ENCODE measurements at places on chromosomes 16 and 17. TPM values are rescaled to one million over a fixed set of nuclear protein-coding genes. Genes with fewer than 3 reads are reported as not detected.
A peak's percentile ranks its signal among the peaks of the same experiment; 100 is the strongest.

DNA sequence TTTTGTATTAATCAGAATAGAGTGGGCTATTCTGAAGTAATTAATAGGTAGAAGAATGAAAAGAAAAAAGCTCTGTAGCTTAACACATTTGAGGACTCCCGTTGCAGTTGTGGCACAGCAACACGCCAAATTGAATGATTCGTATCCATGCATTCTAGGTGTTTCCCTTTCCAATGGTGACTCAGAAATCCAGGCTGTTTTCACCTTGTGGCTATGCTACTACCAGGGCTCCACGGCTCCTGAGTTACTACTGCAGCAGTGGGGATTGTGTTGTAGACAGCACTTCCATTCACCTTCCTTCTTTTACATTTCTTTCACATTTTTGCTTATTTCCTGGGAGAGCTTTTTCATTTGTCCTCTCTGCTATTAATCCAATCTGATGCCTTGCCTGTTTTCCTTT lies 1616.4 kb downstream of the CDH8 start:
- DNase-seq: no peak
- H3K27ac ChIP-seq: no peak overlapping the region
- no peak overlapping the region for H3K4me3 ChIP-seq
- H3K36me3 ChIP-seq: no peaks in the 10 kb centered on the region
- H3K27me3 ChIP-seq: no peaks in the 10 kb centered on the region

DNA sequence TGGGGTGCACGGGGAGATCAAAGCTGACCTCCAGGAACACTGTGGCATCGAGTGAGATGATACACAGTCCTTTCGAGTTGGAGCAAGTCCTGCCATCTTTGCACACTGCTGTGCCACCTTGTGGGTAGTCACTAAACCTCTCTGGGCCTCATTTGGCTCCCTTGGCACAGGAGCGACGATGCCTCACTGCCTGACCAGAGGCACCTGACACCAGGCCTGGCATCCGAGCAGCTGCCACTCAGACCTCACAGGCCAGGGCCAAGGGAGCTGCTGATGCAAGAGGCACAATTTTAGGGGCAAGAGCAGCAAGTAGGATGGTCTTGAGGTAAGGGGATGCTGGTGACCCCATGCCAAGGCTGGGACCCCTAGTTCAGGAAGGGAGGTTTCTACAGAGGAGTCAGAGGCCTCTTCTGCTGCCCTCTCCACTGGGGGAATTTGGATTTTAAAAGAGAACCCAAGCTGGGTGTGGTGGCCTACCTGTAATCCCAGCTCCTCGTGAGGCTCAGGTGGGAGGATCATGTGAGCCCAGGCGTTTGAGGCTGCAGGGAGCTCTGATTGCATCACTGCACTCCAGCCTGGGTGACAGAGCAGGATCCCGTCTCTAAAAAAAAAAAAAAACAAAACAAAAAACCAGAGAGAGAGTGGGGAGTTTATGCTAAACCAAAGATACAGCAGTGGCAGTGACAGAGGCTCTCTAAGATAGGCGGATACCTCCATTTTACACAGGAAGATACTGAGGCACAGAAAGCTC lies 6.7 kb upstream of the ADGRG1 start:
- no peak for DNase-seq
- H3K27ac ChIP-seq: no peak overlapping the region
- H3K4me1 ChIP-seq: peaks cover 83% of the 10 kb centered on the region
- no peak overlapping the region for H3K4me3 ChIP-seq

- H3K4me1 ChIP-seq: peaks cover 76% of the 10 kb centered on the region
- H3K27ac ChIP-seq: peak overlapping the region; percentile 9
- H3K36me3 ChIP-seq: no peaks in the 10 kb centered on the region
These were observed 22.8 kb downstream of the SLC43A2 start for GRCh38 chr17:1605681-1606351.

DNA sequence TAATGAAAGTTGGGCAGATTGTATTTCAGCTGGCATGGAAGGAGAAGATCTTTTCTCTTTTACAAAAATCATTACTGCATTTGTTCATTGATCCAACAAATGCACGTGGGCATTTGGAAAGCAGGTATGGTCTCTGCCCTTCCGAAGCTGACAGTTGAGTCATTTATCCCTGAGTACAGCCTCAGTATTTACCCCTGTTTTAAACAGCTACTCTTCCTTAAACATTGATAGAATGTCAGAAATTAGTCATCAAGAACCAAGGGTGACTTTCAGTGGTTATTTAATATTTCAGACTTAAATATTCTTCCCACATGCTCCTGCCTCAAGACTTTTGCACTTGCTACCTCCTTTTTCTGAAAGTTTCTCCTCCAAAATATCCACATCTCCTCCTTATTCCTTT lies 226.7 kb upstream of the HSBP1 start:
- no peaks in the 10 kb centered on the region for H3K4me1 ChIP-seq
- no peak overlapping the region for H3K4me3 ChIP-seq
- H3K27me3 ChIP-seq: no peaks in the 10 kb centered on the region
- H3K27ac ChIP-seq: no peak overlapping the region
- no peaks in the 10 kb centered on the region for H3K36me3 ChIP-seq

GRCh38 chr16:49201118-49201517 lies 80.5 kb downstream of the CBLN1 start:
- no peak overlapping the region for H3K27ac ChIP-seq
- no peaks in the 10 kb centered on the region for H3K27me3 ChIP-seq
- H3K36me3 ChIP-seq: no peaks in the 10 kb centered on the region
- no peak for DNase-seq
- no peak overlapping the region for H3K4me3 ChIP-seq

GRCh38 chr16:29852654-29853053 lies 10.4 kb downstream of the CDIPT start:
- H3K27me3 ChIP-seq: no peaks in the 10 kb centered on the region
- no peak overlapping the region for H3K4me3 ChIP-seq
- no peaks in the 10 kb centered on the region for H3K36me3 ChIP-seq
- no peak for DNase-seq

GRCh38 chr17:72604518-72604917 lies 483.7 kb downstream of the SOX9 start:
- H3K4me1 ChIP-seq: peaks cover 54% of the 10 kb centered on the region
- peak overlapping the region; percentile 37 for H3K4me3 ChIP-seq
- no peaks in the 10 kb centered on the region for H3K27me3 ChIP-seq
- peak; percentile 82 for DNase-seq
- H3K36me3 ChIP-seq: no peaks in the 10 kb centered on the region
- H3K27ac ChIP-seq: no peak overlapping the region

DNA sequence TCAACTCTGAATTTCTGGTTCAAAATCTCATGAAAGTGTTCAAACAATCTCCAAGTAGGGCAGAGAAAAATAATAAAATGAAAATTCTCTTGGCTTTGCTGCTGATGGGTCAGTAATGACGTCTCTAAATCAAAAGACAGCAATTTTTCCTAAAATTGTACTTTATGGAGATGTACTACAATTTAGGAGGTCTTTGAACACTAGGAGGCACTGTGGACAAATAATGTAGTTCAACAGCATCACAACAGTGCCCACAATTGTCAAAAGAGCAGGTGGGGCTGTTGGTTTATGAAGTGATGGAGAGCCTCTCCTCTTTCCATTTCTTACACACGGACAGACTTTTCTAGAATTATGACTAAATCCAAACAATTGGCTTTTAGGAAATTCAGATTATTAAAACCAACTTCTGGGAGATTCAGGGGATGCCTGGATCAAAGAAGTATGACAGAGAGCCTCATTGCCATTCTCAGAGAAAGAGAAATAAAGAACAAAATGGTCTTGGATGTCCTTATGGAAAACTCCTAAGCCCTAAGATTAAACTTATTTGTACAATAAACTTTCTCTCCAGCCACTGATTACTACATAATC lies 23.8 kb downstream of the EZH1 start:
- no peak overlapping the region for H3K4me3 ChIP-seq
- peak; percentile 83 for DNase-seq
- H3K4me1 ChIP-seq: no peaks in the 10 kb centered on the region
- no peak overlapping the region for H3K27ac ChIP-seq
- peaks cover 52% of the 10 kb centered on the region for H3K36me3 ChIP-seq

DNA sequence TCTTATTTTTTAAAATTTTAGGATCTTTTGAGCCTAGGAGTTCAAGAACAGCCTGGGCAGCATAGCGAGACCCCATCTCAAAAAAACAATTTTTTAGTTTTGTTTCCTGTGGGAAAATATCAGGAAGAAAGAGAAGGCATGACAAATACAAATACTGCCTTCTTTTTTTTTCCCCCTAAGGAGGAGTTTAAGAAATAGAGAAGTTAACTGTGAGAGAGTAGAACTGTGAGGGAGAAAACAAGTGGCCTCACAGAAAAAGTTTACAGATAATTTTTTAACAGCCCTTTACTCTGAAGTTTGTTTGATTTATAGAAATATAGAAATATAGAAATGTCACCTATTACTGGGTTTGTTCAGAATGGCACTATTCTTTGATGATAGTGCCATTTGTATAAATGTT lies 21.1 kb downstream of the TTYH2 start:
- no peaks in the 10 kb centered on the region for H3K36me3 ChIP-seq
- peaks cover 3% of the 10 kb centered on the region for H3K27me3 ChIP-seq
- no peak for DNase-seq

GRCh38 chr16:88880226-88881006 lies 14.0 kb upstream of the PABPN1L start:
- H3K4me3 ChIP-seq: no peak overlapping the region
- no peaks in the 10 kb centered on the region for H3K36me3 ChIP-seq
- H3K4me1 ChIP-seq: peaks cover 24% of the 10 kb centered on the region
- peaks cover 96% of the 10 kb centered on the region for H3K27me3 ChIP-seq

GRCh38 chr16:68288252-68288650 lies 22.5 kb downstream of the SLC7A6OS start:
- H3K27ac ChIP-seq: no peak overlapping the region
- peaks cover 34% of the 10 kb centered on the region for H3K4me1 ChIP-seq
- DNase-seq: no peak
- no peaks in the 10 kb centered on the region for H3K27me3 ChIP-seq
- H3K36me3 ChIP-seq: peaks cover 79% of the 10 kb centered on the region

DNA sequence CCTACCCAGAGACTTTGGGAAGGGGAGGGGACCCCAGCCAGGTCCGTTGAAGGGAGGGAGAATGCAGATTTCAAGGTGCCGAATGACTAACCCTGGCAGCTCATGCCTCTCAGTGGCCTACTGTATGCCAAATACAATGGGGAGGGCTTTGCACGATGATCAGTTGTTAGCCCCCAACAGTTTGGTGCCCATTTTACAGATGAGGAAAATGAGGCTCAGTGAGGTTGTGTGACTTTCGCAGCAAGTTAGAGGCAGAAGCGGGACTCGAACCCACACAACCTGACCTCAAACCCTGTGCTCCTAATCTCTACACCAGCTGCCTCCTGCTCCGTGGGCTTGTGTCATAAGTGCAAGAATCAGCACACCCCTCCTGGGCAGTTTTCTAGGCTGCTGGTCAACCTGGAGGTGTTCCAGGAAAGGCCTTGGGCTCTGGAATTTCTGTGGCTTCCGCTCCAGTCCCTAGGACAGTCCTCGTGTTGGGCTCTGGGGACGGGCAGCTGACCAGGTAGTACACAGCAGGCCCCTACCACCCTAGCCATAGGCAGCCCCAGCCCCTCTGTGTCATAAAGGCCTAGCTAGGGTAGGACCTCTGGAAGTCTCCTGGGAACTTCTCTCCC lies 11.9 kb upstream of the NAGPA start:
- H3K27ac ChIP-seq: no peak overlapping the region
- H3K4me1 ChIP-seq: peaks cover 47% of the 10 kb centered on the region
- DNase-seq: no peak
- no peaks in the 10 kb centered on the region for H3K36me3 ChIP-seq
- H3K4me3 ChIP-seq: no peak overlapping the region
- no peaks in the 10 kb centered on the region for H3K27me3 ChIP-seq

GRCh38 chr16:50549561-50549915 lies 1.3 kb downstream of the NKD1 start:
- peaks cover 19% of the 10 kb centered on the region for H3K36me3 ChIP-seq
- H3K27me3 ChIP-seq: no peaks in the 10 kb centered on the region
- peak overlapping the region; percentile 100 for H3K4me3 ChIP-seq
- H3K4me1 ChIP-seq: peaks cover 70% of the 10 kb centered on the region
- no peak for DNase-seq

GRCh38 chr17:27336184-27336583 lies 42.3 kb downstream of the WSB1 start:
- no peak overlapping the region for H3K27ac ChIP-seq
- no peak for DNase-seq
- no peaks in the 10 kb centered on the region for H3K27me3 ChIP-seq
- H3K4me1 ChIP-seq: peaks cover 36% of the 10 kb centered on the region
- no peak overlapping the region for H3K4me3 ChIP-seq
- H3K36me3 ChIP-seq: no peaks in the 10 kb centered on the region

GRCh38 chr17:73121506-73121905 lies 29.0 kb upstream of the SLC39A11 start:
- no peak overlapping the region for H3K4me3 ChIP-seq
- DNase-seq: no peak
- H3K27ac ChIP-seq: no peak overlapping the region
- peaks cover 22% of the 10 kb centered on the region for H3K4me1 ChIP-seq
- no peaks in the 10 kb centered on the region for H3K36me3 ChIP-seq

- peaks cover 12% of the 10 kb centered on the region for H3K4me1 ChIP-seq
- no peak overlapping the region for H3K4me3 ChIP-seq
- H3K36me3 ChIP-seq: no peaks in the 10 kb centered on the region
- H3K27me3 ChIP-seq: peaks cover 7% of the 10 kb centered on the region
- no peak overlapping the region for H3K27ac ChIP-seq
These were observed 18.4 kb downstream of the HS3ST6 start for GRCh38 chr16:1899641-1900451.

GRCh38 chr17:73547790-73548189 lies 96.5 kb downstream of the SDK2 start:
- H3K27ac ChIP-seq: no peak overlapping the region
- peaks cover 97% of the 10 kb centered on the region for H3K27me3 ChIP-seq
- no peaks in the 10 kb centered on the region for H3K4me1 ChIP-seq

GRCh38 chr17:79406316-79406715 lies 204.5 kb downstream of the RBFOX3 start:
- DNase-seq: no peak
- H3K4me3 ChIP-seq: no peak overlapping the region
- peaks cover 91% of the 10 kb centered on the region for H3K27me3 ChIP-seq
- H3K27ac ChIP-seq: no peak overlapping the region

DNA sequence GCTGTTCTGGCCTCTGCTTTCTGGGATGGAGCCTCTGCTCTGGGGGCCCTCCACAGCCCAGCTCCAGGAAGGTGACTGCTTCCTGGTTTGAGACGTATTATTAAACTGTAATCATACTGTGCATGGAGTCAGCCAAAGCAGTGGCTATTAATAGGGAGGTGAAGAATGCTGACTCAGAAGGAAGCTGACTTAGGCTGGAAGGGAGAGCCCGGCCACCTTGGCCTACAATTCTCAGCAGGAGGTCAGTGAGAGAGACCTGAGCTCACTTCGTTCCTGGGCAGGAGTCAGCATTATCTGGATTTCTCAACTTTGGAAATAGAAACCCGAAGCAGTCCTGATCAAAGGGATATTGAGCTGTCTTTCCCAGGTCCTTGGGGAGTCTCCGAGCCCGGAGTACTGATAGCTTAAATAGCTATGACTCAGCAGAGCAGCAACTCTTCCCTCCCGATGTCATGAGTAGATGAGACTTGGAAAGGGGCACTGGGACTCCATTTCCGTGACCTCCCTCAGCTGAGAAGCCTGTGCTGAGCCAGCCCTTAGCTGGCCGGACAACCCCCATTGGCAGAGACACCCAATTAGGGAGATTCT lies 91.8 kb downstream of the YPEL2 start:
- H3K27me3 ChIP-seq: peaks cover 3% of the 10 kb centered on the region
- H3K36me3 ChIP-seq: no peaks in the 10 kb centered on the region
- peaks cover 96% of the 10 kb centered on the region for H3K4me1 ChIP-seq
- H3K4me3 ChIP-seq: peak overlapping the region; percentile 39

The CHST4 gene
- not detected for polyA plus RNA-seq

The TP53TG3 gene
- not detected for polyA plus RNA-seq

The KRT39 gene
- polyA plus RNA-seq: 1.6 TPM

The IL17C gene
- polyA plus RNA-seq: not detected

The CXCL16 gene
- polyA plus RNA-seq: 142 TPM

The HIC1 gene
- 0.04 TPM for polyA plus RNA-seq

The ZFPM1 gene
- 1.3 TPM for polyA plus RNA-seq

The GNGT2 gene
- not detected for polyA plus RNA-seq

The CACNA1H gene
- polyA plus RNA-seq: 3.0 TPM

The PRAC2 gene
- polyA plus RNA-seq: not detected

The KRT20 gene
- polyA plus RNA-seq: 1.0 TPM

The PDE6G gene
- 6.7 TPM for polyA plus RNA-seq

The ZNF594 gene
- polyA plus RNA-seq: 2.9 TPM

Measured in HepG2 (cell line).